ENCODE measurements at places on chromosomes 3 and 15.
A peak's percentile ranks its signal among the peaks of the same experiment; 100 is the strongest.

GRCh38 chr3:17553080-17553479, 189.4 kb downstream of the TBC1D5 start:
- peak; percentile 33 for DNase-seq

DNA sequence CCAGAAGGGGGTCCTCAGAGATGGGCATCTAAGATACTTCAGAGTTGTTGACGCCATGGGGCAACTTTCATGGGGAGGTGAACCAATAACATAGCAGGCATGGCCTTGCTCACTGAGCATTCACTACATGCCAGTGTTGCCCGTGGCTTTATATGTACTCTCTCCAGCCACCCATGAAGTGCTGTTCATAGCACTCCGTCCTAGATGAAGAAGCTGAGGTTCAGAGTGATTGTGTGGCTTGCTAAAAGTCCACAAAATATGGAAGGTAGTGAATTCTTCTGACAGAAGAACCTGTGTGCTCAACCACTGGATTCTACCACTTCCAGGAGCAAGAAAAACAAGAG, 9.8 kb upstream of the SEMA4B start:
- no peak for DNase-seq

DNA sequence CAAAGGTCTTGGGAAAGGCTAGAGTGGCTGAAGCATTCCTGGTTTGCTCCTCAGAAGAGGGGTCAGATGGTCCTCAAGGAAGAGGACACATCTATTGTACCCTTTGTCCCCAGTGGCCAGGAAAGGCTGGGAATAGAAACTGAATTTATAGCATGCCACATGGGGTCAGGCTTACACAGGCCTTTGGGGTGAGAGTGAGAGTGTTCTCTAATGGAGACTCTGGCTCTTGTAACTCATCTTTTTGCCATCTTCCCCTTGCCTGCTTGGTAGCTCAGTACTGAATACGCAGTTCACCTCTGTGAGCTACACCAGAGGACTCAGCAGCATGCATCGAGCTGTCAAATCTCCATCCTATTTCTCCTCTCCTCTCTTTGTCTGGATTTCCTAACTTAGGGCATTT, 87.5 kb downstream of the ATP2B2 start:
- peak; percentile 44 for DNase-seq

DNA sequence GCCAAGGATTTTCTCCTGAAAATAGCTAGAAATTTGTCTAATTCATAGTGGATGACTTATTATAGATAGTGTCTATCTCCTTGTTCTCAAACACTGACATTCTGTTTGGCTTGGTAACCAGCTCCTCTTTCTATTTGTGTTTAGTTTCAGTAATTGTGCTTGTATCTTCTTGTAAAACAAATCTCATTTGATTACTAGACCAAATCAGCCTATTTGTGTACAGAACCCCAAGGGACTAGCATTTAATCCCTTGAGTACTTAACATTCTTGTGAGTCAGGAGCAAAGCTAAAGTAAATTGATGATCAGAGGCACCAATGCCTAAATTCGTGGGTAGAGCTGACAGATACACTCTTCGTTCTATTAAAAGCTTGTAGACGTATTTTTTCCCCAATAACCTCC, 306.5 kb upstream of the SLITRK3 start:
- no peak for DNase-seq

- DNase-seq = peak; percentile 90
Observed at GRCh38 chr15:100902436-100903167, 16.6 kb upstream of the LRRK1 start.

GRCh38 chr15:66946578-66947164, 118.7 kb upstream of the SMAD3 start:
- peak; percentile 81 for DNase-seq

GRCh38 chr15:60644903-60645302, 166.0 kb upstream of the ICE2 start:
- no peak for DNase-seq

DNA sequence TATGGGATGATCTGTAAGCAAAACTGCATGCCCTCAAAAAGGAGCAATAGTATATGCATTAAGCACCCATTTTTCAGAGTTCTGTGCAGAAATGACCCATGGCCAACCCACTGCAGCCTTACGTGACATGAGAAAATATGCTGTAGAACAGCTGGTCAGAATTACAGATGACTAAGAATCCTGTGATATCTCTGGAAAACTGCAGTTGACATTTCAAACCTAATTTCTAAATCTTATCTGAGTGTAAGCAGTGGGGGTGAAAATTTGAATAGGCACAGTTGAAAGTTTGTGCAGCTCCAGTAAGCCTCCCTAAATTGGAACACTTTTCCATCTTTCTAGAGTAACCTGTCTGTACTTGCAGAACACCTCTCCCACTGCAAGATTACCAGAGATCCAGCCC, 28.7 kb upstream of the COL6A6 start:
- DNase-seq = peak; percentile 4

DNA sequence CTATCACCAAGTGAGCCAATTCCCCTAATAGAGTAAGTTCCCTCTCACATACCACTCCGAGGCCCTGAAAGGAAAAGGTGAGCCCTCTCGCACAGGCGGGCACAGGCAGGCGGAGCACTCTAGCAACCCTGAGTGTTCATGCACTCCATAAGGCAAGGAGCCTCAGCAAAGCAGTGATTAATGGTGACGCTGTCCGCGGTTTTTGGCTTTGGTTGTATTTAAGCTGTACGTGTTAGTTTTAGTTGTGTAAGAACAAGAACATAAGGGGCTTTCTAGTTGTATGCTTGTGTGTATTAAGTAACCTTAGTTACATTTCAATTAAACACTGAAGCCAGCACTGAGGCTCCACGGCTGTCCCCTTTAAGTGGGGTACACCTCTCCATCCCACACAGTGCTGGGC, 33.1 kb downstream of the KLHL25 start:
- peak; percentile 43 for DNase-seq

- no peak for DNase-seq
Observed at GRCh38 chr3:177530908-177531307, 333.6 kb upstream of the TBL1XR1 start.

DNA sequence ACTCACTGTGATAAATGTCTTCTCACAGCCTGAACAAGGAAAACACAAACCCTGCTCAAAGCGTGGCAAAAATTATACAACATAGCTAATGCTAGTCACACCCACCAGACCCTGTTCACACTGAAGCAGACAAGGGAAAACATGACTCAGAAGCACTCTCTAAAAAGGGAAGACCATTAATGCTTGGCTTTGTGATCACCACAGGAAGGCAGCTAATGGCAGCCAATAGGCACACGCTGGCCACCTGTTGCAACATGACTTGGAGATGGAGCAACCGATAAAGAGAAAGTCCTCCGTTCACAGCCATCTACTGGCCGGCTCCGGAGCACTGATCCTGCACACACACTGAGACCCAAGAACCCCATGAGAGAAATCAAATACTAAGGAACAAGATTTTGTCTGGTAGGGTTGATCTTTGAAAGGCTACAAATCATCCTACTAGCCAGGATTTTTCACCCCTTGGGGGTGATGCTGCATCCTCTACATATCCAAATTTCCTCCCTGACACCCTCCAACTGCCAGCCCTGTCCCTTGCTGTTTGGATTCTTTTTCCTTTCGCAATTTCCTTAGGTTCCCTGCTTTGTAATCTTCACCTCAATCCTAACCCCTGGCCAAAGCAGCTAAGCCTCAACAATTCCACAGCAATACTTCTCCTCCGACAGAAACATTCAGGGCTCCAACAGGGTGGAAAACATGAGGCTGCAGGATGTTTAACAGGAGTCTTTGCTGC, 3.2 kb downstream of the ZXDC start:
- peak; percentile 92 for DNase-seq

DNA sequence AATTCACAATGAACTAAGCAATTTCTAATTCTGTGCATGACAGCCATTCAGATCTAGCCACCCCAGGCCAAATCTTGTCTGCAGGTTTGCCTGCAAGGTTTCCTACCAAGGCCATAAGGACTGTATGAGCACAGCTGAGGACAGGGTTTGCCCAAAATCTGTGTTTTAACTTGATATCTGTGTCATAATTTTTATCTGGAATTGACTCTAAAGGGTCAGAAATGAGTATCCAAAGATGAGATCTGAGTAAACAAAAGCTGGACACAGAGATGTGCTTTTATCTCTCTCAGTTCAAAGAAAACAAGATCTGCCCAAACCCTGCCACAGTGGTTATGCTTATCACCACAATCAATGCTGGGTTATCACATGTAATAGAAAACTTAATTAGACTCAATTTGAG, 154.6 kb upstream of the COL8A1 start:
- no peak for DNase-seq

GRCh38 chr15:47473106-47473725, 244.1 kb upstream of the SEMA6D start:
- DNase-seq = no peak

GRCh38 chr3:54574906-54575617, 352.8 kb downstream of the LRTM1 start:
- DNase-seq = no peak

DNA sequence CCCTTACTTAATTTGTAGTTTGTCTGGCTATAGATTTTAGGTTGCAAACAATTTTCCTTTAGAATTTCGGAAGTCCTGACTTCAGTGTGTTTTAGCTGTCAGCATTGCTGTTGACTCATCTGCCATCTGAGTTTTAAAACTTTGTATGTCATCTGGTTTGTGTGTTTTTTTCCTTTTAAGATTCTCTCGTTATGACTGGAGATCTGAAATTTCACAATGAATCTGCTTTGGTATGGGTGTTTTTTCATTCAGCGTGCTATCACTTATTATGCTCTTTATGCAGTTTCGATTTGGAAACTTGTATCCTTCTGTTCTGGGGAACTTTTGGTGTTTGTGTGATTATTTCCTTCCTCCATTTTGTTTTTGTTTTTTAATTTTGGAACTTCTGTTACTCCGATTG, 53.7 kb upstream of the ZNF280D start:
- DNase-seq = peak; percentile 23

- peak; percentile 51 for DNase-seq
Observed at GRCh38 chr3:158261371-158261991, 151.6 kb downstream of the RSRC1 start.

- no peak for DNase-seq
Observed at GRCh38 chr3:130442284-130442683, 74.7 kb upstream of the COL6A6 start.

- peak; percentile 87 for DNase-seq
Observed at GRCh38 chr3:129688271-129688895, 81.9 kb upstream of the PLXND1 start.

- DNase-seq = no peak
Observed at GRCh38 chr15:62951481-62951880, 91.1 kb upstream of the TPM1 start.

DNA sequence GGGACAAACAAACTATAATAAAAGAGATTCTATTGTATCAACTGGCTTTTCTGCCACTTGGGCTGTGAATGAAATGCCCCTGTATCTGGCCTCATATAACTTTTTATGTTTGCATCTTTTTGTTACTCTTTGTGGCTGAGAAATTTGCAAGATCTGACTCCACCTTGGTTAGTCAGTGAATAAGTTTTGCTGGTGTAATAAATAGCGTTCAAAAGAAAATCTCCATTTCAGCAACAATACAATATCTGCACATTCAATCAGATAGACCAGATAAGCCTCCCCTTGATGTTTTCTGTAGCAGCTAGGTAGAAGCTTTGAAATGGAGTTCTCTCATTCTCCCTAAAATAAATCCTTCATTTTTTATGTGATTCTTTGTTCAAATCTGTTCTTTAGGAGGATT, 12.0 kb downstream of the TRAT1 start:
- DNase-seq = no peak

DNA sequence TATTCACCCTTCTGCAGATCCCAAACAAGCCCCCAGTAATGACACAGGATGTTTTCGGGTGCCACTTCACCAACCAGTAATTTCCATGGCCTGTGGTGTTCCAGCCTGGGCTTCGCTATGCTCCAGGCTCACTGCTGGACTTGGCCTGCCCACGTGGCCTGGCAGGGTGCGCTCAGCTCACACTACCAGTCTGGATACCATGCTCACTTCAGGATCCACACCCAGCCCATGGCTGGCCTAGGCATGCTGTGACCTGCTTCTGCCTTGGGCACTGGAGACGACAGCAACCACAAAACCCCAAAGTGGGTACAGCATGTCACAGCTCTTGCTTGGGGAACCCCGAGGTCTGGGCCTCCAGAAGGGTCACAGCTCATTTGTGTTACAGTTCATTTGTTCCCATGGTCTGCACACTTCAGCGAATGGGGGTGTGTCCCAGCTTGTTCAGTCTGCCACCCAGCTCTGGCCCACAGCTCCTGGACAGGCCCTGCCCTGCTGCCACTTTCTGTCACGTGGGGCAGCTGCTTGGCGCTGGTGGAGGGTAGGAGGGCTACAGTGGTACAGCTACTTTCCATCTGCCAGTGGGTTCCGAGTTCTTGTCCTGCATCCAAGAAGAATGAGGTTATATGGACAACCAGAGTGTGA, 650.8 kb downstream of the MCTP2 start:
- no peak for DNase-seq
